ENCODE measurements at places on chromosomes 13 and 19.

GRCh38 chr13:43688227-43688907 lies 98.4 kb downstream of the ENOX1 start:
- DNase-seq = no peak

DNA sequence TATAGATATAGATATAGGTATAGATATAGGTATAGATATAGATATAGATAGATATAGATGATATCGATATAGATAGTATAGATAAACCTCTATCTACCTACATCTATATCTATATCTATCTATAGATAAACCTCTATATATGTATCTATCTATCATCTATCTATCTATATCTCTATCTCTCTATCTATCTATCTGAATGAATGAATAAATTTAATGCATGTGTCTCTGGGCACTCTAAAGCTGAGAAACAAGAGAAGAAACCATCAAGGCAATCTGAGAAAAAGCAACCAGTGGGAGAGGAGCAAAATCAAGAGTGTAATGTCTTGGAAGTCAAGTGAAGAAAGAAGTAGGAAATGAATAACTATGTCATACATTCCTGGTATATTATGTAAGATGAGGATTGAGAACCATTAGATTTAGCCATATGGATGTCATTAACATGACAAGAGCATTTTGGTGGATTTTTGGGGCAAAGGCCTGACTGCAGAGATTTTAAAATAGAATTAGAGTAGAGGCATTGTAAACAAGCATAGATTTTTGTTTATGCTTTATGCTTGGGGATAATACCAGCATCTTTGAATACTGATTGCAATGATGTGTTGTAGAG lies 1262.7 kb upstream of the MIR17HG start:
- DNase-seq = no peak

DNA sequence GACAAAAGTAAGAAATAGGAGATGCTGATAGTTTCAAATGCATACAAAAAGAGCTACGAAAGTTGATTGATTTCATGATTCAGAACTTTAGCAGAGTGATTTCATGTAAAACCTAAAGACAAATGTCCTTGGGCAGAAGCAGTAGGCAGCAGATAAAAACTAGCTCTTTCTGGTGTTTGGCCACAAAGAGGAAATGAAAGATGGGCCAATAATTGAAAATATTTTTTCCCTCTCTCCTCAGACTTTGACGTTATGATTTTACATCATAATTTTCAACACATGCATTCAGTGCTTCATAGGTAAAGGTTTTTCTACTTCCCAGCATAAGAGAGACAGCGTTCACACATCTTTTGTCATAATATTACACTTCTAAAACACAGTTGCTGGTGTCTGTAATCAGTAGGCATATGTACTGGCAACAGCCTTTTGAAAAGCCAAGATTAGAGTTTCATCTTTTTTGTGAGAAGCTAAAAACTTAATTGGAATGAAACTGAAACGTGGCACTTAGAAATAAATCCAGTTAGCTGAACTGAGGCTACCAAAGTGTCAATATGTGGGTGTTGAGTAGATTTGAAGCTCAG lies 9.3 kb downstream of the SCEL start:
- DNase-seq = no peak

DNA sequence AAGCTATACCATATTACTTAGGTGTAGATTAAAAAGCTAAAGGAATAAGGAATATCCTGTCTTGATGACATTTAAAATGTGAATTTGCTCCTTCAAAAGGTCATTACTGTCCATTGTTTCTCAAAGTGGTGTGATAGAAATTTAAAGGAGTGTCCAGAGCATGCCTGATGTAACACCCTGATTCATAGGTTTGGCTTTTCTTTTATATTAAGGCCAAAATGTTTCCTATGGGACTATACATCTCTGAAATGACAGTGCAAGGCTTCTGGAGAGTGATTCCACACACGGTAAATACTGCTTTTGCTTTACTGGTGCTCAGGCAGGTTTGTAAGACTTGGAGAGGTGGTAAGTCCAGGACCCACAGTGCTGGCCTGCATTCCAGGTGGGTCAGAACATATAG lies 289.9 kb downstream of the RFC3 start:
- no peak for DNase-seq

- no peak for DNase-seq
Measured at GRCh38 chr13:101618440-101619187, 166.1 kb downstream of the ITGBL1 start.

- peak; percentile 3 for DNase-seq
Measured at GRCh38 chr19:51824281-51825005, 29.5 kb downstream of the FPR3 start.

DNA sequence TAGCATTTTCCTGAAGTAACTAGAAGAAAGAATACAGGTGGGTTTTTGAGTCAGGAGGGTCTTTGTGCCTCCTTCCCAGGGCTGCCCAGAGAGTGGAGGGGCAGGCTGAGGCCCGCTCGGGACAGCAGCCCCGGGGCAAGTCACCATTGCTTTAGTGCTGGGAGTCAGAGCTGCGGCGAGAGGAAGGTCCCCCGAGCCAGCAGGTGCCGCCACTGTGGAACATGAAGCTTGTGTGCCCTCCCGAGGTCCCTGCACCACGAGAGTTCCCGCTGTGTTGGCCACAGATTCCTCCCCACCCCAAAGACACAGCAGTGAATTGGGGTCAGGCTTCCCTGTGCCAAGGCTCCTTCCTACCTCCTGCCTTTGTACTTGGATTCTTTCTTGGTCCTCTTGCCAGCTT lies 50.9 kb upstream of the TEX29 start:
- no peak for DNase-seq

GRCh38 chr13:86383151-86383550 lies 583.9 kb upstream of the SLITRK6 start:
- DNase-seq = no peak

GRCh38 chr13:100493418-100493817 lies 95.2 kb downstream of the GGACT start:
- no peak for DNase-seq

DNA sequence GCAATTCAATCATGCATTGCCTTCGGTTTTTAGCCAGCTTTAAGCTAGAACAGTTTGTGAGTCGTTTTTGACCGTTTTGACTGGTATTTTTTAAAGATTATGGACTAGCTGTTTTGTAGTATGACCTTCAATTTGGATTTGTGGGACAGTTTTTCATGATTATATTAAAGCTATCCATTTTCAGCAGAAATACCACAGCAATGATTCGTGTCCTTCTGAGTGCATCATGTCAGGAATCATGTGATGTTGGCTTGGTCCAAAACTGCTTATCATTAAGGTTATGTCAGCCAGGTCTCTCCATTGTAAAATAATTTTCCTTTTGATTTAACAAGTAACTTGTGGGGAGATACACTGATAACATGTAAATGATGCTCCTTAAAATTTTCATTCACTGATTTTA lies 229.0 kb downstream of the POSTN start:
- no peak for DNase-seq

DNA sequence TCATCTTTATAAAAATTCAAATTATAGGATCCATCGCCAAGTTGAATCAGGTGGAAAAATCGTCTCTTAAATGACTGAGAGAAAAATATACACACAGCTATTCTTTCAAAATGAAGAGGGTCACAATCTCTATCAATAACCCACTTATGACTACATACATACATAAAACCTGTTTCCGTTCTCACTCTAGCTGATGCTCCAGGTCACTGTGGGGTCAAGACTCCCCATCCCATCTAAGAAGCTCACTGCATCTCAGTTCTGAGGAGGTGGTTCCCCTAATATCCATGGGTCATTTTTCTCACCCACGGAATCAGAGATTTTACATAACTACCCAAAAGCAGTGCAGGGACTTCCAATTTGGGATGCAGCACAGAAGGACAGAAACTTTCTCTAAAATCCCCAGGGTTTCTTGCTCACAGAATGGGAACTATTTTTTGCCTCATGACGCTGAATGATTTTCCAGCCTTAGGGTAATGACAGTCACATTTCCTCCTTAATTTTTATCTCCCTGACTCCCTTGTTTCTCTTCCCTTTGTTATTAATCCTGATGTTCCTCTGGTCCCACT lies 56.8 kb downstream of the DOCK9 start:
- DNase-seq = no peak

- DNase-seq = no peak
Measured at GRCh38 chr19:42762789-42763188, 2.7 kb downstream of the PSG8 start.

- no peak for DNase-seq
Measured at GRCh38 chr19:9917321-9917720, 19.0 kb downstream of the OLFM2 start.

- no peak for DNase-seq
Measured at GRCh38 chr13:22596171-22596863, 584.5 kb upstream of the SGCG start.

All from germinal center (tissue), 1 donor.